ENCODE measurements at places on chromosomes 2 and 18.

DNA sequence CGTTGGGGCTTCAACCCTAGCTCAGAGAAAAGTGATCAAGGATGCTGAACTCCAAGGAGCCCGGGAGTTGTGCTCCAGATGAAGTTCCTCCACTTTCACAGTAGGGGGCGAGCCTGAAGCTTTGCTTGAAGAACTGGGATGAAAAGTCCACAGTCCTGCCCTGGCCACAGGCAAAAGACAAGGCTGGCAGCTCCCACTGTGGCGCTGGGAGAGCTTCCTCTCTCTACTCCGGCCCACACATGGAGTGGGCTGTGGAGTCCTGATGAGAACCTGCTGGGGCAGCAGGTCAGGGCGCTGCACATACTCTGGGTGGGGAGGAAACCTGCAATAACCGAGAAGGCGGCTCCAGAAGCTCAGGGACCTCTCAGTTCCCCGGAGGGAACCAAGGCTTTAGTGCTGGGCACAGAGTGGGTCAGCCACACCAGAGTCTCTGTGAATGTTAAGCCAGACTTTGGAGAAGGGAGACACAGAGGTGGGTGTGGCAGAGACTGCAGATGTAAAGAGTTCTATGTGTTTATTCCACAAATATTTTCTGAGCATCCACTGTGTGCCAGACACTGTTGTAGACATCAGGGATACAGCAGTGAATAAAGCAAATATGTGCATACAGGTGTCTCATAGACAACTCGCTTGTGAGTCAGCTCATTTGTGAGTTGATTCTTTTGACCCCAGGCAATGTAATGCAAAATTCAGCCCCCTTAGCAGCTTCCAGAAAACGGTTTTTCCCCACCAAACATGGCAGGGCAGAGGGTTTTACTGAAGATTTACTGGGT lies 48.0 kb upstream of the MRPL33 start:
- peak; percentile 86 for DNase-seq

GRCh38 chr2:28336982-28337627 lies 55.6 kb upstream of the FOSL2 start:
- DNase-seq: no peak

DNA sequence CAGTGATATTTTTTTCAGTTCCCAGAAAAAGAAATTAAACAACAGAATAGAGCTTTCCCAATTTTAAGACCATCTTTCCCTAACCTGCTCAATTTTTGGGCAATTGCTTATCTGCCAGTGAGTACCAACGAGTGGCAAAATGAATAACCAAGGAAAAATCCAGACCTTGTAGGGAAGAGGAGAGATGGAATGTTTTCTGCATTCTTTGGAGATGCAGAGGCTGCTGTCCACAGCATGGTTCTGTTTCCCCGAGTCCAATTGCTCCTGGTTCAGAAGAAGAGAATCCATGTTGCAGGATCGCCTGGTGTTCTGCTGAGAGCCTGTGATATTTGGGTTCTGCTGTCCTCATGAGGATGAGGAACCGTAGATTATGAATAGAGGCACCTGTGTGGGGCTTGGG lies 68.2 kb upstream of the MGAT5 start:
- DNase-seq: no peak

- DNase-seq: no peak
These were observed 12.3 kb downstream of the KLF7 start for GRCh38 chr2:207153266-207153975.

GRCh38 chr2:101808006-101808562 lies 110.6 kb downstream of the MAP4K4 start:
- DNase-seq: no peak

- DNase-seq: peak; percentile 12
These were observed 1143.6 kb upstream of the ACVR2A start for GRCh38 chr2:146701183-146701582.
